ENCODE measurements at places on chromosomes 6 and 20.
A peak's percentile ranks its signal among the peaks of the same experiment; 100 is the strongest.

- no peak for DNase-seq
Measured at GRCh38 chr6:33330736-33331135, 13.2 kb upstream of the ZBTB22 start.

- peak; percentile 20 for DNase-seq
Measured at GRCh38 chr20:3572151-3572550, 91.0 kb downstream of the GFRA4 start.

GRCh38 chr6:45965007-45965406 lies 50.7 kb downstream of the CLIC5 start:
- peak; percentile 29 for DNase-seq

DNA sequence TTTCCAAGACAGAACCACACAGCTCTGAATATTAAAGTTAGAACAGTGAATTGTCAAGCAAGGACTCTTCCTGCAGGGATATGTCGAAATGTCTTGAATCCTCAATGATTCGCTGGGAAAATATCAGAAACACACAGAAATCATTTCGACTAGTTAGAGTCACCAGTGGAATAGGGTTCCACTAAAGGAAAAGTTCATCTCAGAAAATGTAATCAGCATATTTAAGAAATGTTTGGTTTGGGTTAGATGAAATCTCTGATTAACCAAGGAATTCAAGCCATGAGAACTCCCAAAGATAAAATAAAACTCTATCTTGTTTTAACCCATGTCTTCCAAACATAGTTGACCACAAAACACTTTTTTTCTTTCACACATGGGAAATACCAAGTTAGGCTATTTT lies 621.0 kb upstream of the NRSN1 start:
- peak; percentile 84 for DNase-seq

GRCh38 chr6:129500958-129501739 lies 208.8 kb downstream of the ARHGAP18 start:
- peak; percentile 82 for DNase-seq

- no peak for DNase-seq
Measured at GRCh38 chr6:69816569-69816968, 19.8 kb upstream of the LMBRD1 start.

DNA sequence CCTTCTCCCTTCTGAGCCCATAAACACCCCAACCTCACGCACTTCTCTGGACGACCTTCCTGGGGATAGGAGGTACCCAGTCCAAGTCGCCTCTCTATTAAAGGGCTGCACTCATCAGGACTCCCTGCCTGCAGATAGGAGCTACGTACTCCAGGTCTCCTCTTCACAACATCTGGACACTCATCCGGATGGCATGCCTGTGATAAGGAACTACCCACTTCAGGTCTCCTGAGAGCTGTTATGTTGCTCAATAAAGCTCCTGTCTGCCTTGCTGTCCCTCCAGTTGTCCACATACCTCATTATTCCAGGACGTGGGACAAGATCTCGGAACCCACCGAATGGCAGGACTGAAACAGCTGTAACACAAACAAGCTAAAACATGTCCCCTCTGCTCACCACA lies 548.0 kb downstream of the TBC1D32 start:
- DNase-seq = no peak

DNA sequence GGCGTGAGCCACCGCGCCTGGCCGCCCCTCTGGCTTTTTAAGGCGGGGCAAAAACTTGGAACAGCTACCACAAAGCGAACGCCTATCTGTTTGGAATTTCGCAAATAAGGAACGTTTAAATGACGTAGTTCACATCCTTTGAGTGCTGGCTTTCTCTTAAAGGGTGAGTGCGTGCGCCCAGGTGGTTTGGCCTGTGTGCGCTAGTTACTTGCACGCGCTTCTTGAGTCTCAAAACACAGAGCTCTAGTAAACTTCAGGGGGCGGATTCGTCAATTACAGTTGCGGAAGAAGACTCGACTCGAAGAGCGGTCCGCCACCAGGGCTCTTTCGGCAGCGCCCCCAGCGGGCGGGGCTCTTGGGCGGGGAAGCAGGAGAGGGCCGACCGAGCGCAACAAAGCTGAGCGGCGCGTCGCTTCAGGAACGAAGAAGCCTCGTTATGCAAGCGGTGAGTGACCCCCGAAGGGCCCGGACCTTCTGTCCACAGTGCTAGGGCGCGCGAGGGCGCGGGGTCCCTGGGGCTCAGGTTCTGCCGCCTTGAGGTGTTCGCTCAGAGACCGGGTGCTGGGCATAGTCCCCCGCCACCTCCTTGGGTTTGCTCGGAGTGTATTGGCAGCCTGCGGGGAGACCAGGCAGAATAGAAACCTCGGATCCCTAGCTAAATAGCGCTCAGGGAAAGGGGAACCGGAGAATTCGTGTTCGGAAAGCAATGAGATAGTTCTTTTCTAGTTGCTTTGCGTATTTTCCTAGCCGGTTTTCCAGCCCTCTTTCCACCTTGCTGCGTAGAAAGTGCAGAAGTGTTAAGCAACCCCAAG lies at the start of gene SYCP2L:
Gene SYCP2L (plus strand): TSS at position 362 of the 812 bp plus-strand sequence. CDS start 75 bp downstream, at position 437.
- DNase-seq = peak; percentile 34

DNA sequence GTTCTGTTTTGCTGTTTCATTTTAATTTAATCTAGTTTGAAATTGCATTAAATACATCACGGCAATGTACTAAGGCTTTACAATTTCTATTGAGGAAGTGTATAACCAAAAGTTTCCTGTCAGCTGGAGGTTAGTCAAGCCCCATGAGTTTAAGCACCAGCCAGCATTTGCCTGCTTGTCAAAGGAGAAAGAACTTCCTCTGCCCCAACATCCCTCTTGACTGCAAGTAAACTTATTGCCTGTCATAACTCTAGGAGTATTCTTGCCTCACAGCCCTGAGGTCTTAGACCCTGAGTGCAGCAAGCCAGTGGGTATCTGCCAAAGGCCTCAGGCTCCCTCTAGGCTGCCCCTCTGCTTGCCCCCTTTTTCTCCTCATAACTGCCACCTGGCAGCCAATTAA lies 106.7 kb upstream of the INSM1 start:
- no peak for DNase-seq

DNA sequence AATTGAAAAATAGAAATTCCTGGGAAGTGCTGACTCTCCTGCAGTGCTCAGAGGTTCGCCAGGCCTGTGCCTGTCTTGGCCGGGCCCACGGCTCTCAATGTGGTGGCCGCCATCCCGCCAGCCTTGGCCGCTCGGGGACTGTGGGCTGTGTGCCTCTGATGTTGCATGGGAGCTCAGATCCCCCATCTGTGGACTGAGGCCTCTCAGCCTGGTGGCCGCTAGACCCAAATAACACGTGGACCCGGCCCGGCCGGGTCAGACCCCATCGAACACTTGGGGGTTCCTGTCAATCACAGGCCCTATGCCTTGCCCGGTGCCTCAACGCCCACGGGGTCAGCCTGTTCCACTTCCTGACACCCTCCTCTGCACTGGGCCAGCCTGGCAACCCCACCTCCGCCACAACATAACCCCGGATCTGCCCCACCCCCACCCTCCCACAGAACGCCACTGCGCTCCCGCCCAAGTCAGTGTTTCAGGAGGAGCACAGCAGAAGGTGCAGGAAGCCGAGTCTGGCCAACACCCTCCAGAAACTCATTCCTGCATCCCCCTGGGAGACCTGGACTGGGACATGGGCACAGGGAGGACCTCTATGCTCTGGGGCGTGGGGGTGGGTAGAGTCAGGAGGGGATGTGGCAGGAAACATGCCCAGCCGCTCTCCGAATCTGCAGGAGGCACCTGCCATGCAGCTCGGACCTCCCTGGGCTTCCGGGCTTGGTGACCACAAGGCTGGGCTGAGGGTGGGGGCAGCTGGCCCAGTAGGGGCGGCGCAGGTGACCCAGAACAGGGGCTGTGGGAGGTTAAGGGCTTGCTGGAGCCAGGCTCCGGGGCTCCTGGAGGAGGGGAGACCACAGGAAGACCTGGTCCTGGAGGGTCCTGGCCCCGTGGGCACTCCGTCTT lies 98.7 kb upstream of the BHLHE23 start:
- DNase-seq = no peak

GRCh38 chr6:125554456-125554855 lies 195.0 kb upstream of the HEY2 start:
- peak; percentile 15 for DNase-seq

DNA sequence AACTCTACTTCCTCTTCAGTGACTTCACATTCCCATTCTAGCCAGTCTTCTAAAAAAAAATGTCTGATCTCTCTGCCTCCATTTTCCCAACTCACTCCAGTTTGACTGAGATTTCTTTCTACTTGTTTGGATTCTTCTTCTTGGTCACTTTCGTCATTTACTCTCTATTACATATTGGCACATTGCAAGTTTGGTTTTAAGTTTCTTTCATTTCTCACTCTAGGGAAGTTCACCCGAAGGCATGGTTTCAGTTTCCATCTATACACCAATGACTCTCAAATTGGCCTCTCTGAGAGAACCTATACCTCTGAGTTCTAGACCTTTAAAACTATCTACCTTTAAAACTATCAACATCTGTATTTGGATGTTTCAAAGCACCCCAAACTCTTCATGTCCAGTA lies 51.3 kb downstream of the CD109 start:
- no peak for DNase-seq

DNA sequence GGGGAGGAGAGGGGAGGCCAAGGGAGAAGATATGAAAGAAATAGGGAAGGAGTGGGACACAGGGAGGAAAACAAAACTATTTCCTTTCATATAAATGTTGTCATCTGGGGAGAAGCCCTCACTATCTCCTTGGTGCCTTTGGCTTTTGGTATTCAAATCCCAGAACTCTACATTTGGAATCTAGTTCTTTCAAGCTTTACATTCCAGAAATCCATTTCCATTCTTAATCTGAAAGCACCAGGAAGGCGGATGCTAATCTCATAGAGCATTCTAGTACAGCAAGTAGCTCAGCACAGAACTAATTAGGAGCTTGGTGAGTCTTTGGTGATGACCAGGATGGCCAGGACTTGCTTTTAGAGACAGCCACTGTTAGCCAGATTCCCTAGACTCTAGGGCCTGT lies 177.9 kb downstream of the KIF16B start:
- no peak for DNase-seq

GRCh38 chr6:34524971-34525370 lies 31.2 kb downstream of the SPDEF start:
- no peak for DNase-seq

GRCh38 chr20:16209357-16209756 lies 363.9 kb downstream of the KIF16B start:
- no peak for DNase-seq

GRCh38 chr6:108541843-108542759 lies 18.6 kb upstream of the FOXO3 start:
- DNase-seq = peak; percentile 75

DNA sequence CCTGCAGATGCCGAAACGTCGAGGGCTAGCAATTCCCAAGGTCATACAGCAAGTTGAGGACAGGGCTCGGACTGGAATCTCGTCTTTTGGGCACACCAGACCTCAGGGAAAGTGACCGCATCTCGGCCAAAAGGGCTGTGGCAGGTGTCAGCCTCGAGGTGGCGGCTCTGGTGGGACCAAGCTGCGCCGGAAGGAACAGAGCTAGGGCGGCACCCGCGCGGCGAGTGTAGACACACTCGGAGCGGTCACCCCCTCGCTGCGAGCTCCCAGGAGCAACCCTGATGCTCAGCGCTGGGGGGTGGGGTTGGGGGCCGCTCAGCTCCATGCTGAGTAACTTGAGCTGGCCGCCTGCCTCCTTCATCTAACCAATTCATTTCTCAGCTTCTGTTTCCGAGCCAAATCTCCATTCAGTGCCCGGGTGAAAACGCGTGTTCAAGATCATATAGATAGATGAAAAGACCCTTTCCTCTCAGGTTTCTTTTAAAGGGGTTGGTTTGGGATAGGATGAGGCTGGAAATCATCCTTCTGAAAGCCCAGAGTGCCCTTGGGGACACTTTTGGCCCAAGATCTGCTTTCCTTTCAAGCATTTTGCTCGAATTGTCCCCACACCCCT lies 2.2 kb upstream of the TUBB2B start:
- peak; percentile 18 for DNase-seq

DNA sequence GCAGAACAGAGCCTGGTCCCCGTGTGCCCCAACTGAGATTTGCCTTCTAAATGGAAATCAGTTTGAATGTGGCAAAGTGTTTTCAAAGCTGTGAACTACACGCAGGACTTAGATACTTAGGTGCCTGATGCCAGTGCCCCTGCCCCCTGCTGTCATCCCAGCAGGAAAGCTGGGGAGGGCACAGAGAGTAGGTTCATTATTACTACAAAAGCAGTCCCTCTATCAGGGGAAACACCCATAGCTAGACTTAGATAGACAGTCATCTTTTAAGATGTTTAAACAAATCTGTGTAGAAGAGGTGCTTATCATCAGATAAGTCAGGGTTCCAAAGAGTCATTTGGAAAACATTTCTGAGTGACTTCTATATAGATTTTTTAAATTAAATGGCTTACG lies 155.0 kb upstream of the SNX9 start:
- no peak for DNase-seq

DNA sequence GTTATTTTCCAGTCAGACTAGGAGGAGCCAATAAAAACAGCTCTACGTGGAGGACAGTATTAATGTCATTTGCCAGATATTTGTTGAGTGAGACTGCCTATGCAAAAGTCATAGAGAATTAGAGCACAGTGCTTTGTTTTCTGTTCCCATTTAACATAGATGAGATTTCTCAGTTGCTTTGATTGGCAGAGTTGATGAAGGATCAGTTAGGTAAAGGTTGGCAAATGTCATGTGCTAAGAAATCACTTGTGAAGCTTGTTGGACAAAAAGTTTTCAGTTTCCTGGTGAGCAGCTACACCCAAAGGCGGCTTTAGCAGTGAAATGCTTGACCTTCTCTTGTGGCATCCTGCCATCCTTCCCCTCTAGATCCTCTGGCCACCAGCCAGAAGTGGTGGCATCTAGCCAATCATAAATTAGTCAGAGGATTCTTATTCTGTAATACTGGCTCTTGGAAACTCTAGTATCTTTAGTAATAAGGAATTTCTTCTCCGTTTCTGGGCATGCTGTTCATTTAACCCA lies 37.0 kb downstream of the BCKDHB start:
- DNase-seq = peak; percentile 91

DNA sequence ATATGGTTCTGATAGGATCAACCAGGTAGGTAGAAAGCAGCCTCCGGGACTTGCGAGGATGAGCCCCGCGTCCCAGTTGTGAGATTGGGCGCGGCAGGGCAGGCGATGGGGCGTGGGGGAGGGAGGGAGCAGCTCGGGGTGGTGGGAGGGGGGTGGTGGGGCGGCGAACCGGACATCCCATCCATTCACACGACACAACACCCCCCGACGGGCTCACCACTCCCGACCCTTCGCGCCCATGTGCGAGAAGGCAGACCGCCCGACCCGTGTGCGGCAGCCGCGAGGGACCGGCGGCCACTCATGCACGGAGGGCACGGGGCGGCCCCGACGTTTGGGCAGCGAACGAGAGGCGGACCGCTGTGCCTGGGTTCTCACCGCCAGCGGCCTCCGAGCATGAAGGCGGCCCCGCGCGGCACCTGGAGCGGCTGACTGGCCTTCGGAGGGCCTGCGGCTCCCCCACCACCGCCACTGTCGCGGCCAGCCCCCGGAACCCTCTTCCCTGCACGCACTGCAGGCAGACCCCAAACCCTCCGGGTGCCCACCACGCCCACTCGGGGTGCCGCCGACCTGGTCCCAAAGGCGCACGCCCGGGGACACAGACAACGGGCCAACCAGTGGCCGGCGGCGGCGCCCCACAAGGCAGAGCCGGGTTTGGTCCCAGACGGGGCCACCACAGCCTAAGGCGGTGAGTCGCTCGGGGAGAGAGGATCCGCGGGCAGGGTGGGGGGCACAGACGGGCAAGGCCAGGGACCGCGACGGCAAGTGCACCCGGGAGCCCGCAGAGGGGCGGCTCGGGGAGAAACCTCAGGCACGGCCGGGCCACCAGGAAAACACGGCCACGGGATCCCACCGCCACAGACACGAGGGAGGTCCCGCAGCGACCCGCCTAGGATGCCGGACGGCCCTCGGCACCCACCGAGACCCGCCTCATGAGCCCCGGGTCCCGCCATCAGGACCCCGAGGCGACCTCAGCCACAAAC lies 769.2 kb upstream of the DEFB115 start:
- DNase-seq = no peak

Data from fibroblast of skin of scalp (primary cell).